ENCODE measurements at places on chromosomes 5 and 9.
A peak's percentile ranks its signal among the peaks of the same experiment; 100 is the strongest.

DNA sequence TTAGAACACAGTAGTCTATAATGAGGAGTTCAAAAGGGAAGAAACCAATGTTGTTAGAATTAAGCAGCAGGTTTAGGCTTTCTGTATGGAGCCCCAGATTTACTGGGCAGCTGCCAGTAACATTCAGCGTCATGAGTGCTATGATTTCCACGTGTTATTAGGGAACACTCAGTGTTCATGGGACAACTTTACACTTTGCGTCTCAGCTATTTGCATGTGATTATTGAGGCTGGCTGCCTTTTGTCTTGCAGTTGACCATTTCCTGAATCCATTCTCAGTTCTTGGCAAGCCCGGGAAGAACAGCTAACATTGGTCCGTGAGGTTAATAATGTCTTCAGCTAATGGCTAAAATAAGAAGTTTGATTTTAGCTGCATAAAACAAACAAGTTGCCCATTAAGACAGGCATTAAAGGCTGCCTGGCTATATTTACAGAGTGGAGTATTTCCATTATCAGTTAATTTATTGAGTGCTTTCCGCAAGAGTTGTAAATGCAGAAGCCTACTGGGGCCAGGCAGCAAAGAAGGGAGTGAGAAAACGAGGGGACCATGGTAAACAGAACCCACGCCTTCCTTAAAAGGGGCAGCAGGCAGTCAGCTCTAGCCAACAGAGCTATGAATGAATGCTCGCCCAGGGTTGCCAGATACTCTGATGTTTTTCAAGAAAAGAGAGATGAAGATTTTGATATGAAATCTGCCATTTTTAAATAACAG is 120.9 kb downstream of the PIP5K1B start:
- DNase-seq = no peak

- DNase-seq = no peak
Observed at GRCh38 chr5:101676646-101677045, 619.4 kb downstream of the SLCO4C1 start.

DNA sequence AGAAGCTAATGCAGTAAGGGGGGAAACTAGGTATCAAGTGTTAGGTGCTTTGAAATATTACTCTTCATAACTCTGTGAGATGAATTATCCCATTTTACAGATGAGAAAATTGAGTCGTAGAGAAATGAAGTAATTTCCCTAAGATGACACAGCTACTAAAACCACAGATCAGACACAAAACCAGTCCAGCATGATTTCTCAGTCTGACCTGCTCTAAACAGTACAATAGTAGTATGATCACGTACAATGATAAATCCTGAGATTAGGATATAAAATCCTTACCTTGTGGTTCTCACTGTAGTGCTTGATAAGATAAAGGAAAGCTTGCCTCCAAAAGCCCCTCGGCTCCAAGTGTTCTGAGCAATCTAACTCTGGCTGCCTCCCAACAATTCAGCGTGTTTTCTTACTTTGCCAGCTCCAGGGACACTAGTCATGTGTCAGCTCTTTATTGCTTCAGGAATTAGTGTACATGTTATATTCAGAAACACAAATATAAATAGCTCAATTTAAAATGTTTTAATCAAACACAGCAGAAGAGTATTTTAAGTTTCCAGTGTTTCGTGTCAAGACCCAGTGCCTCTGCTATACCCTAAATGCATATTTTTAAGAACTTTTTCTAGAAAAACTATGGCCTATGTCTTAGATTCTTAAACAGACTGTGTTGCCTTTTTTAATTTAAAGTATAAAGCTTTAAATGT is 243.6 kb downstream of the DENND1A start:
- DNase-seq = no peak

DNA sequence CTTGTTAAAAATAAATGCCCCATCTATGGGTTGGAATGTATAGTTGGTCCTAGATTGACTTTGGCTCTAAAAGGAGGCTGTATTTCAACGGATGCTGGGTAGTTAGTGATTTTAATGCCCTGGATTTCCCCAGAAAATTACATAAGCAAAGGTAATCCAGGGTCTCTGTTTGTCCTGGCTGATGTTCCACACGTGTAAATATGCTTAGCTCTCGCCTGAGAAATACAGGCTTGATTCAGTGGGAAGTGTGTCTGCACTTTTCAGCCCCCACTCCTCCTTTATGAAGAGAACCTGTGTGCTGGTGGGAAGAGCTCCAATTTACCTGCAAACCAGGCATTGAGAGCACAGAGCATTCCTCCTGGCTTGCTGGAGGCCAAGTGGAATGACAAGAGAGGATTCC is 294.6 kb upstream of the CLINT1 start:
- no peak for DNase-seq

GRCh38 chr9:131627648-131628458 is 82.5 kb downstream of the PRRT1B start:
- peak; percentile 46 for DNase-seq

GRCh38 chr5:171428809-171429542 is 9.5 kb downstream of the FGF18 start:
- no peak for DNase-seq

- no peak for DNase-seq
Observed at GRCh38 chr9:89372979-89373378, 54.7 kb downstream of the SECISBP2 start.

- DNase-seq = no peak
Observed at GRCh38 chr5:39360471-39361111, 3.7 kb downstream of the C9 start.

DNA sequence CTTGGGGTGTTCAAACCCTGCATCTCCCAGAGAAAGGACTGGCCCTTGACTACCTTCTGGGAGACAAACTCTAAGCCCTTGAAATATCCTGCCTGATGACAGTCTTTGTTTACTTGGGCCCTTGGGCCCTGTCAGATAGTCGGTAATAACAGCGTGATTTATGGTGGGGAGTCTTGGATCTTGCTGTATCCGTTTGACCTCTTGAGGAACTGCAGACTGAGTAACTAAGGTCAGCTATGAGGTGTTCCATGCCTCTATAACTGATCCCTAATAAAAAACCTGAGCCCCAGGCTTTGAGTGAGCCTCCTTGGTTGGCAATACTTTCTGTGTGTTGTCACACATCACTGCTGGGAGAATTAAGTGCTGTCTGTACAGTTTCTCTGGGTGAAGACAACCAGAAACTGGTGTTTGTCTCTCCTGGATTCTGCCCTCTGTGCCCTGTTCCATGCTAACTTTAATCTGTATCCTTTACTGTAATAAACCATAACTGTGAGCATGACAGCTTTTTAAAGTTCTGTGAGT is 56.2 kb upstream of the ANKRD33B start:
- no peak for DNase-seq

GRCh38 chr9:130311003-130311402 is 45.4 kb downstream of the HMCN2 start:
- DNase-seq = no peak
